ENCODE measurements at places on chromosomes 7 and 10.
A peak's percentile ranks its signal among the peaks of the same experiment; 100 is the strongest.

GRCh38 chr7:85423209-85423895 is 236.5 kb upstream of the SEMA3D start:
- DNase-seq = no peak

GRCh38 chr7:73638911-73639310 is 14.6 kb upstream of the MLXIPL start:
- DNase-seq = no peak

DNA sequence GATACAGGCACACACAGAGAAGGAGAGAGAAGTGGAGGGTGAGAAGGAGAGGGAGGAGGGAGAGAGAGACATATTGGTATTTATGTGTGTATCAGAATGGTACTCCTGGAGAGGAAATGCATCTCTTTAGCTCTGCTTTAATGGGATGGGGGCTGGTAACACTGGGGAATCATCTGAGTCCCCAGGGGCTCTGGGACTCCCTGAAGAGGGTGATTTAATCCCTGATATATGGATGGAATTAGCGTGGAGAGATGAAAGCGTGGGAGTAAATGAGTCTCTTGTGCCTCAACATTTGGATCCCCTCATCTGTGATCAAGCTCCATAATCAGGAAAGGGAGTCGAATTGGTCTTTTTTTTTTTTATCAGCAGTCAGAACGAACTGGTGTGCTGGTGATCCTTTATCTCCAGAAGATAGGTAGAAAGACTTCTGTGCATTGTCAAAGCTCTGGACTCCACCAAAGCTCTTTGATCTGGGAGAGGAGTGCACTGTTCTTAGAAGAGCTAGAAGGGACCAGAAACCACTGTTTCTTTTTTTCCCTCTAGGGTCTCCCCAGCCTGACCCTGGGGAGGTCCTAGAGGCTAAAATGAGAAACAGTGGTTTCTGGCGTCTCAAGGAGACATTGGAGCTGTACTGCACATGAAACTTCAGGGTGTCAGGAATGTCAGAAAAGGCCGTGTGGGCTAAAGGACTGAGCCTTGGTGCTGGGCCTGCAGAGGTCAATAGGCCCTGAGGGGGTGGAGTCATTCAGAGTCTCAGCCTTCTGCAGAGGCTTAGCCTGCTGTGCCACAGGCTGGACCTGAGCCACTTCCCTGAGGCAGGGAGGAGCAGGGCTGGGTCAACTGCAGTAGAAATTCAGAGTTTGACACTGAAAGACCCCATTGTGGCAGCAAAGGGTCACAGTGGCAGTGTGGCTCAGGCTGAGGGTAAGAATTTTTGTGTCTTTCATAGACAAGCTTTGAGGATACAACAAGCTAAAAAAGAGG is 234.4 kb upstream of the SLC26A5 start:
- no peak for DNase-seq

DNA sequence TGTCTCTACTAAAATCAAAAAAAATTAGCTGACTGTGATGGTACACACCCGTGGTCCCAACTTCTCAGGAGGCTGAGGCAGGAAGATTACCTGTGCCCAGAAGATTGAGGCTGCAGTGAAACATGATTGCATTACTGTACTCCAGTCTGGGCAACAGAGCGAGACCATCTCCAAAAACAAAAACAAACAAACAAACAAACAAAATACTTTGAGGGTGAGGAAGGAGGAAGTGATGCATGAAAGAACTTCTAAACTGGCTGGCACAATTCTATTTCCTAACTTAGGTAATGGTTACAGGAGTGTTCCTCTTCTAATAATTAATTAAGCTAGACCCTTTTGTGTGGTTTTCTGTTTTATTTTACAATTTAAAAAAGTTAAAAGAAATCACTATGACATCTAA is 15.5 kb downstream of the WAPL start:
- DNase-seq = no peak

GRCh38 chr10:11683529-11684320 is 58.5 kb upstream of the ECHDC3 start:
- DNase-seq = no peak

DNA sequence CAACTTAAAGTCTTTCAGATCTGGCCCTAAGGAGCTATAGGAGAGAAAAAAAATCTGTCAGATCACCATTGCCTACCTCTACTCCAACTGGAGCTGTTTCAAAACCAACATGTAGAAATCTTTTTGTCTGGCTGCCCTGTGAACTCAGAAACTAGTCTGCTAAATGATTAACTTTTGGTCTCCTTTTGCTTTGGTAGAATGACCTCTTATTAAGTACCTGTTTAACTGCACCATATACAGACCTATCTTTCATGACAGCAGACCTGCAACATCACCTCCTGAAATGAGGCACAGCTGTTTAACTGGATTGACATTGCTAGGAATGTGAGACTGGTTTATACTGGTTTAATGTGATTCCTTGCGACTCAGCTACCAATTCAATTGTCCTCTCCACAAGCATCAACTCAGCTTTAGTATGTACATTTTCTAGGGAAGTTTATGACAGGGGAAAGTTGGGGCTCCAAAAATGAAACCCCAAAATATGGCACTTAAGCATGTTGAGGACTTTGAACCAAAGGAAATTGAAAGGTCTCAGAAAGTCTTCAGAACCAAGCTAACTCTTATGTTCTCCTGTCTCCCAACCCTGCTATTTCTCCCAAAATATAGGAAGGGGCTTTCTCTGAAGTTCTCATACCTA is 1.8 kb downstream of the CYP3A43 start:
- DNase-seq = peak; percentile 51

DNA sequence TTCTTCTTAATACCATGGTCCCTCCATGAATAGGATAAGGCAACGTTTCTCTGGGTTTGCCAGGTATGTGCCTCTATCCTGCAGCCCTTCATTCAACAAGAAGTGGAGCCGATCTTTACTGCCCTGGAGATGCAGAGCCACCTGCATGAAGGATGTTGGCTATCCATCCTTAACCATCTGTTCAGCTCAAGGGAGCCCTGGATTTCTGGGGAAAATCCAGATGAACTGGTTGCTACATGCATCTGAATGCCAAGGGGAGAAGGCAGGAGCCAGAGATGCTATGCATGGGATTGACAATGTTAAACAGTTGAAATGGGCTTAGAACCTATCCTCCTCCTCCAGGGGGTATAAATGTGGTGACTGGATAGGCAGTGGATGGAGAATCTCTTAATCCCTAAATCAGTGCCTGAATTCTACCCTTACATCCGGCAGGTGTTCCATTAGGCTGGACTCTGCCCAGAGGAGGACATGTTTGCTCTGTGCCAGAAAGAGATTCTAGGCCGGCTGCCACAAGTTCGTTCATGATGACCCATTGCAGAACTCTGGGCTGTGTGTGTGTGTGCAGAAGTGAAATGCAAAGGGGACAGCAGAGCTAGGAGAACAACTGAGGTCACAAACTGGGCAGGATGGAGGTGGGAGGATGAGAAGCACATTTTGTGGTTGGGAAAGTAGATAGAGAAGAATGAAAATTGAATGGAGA is 15.6 kb downstream of the CPED1 start:
- DNase-seq = no peak

- DNase-seq = no peak
Observed at GRCh38 chr10:78199005-78199725, 165.5 kb downstream of the RPS24 start.

DNA sequence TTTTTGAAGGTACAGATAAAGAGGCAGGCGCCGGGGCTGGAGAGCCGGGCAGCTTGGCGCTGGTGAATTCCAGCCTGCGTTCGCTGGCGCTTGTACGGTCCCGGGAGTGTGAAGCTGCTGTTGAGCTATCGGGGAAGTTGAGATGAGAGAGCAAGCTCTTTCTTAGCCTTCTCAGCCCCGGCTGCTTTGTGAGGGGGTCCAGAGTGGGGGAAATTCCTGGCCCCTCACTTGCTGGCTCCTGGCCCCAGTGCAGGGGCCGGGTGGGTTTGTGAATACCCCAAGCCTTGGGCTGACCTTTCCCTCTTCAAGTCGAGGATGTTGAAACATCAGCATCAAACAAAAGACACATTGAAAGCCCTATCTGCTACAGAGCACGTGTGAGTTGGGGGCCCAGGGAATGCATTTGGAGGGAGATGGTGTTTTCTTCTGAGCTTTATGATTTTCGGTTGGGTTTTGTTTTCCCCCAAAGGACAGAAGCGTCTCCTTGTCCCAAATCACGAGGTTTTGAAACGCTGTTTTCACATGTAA is 2.7 kb downstream of the ZMIZ1 start:
- DNase-seq = no peak

DNA sequence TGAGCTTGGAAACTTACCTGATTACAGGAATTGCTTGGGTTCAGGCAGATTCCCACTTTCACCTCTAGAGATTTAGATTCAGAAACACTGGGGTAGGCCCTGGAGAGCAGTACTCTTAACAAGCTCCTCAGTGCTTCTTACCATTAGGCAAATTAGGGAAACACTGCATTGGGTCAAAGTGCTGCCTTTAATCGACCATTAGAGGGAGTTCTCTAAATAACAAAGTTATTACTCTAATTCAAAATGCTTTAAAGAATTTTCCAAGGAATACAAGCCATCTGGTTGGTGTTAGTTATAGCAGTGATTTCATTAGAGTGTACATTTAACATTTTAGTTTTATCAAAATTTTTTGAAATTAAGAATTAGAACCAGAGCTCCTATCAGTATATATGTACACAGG is 324.5 kb downstream of the GFRA1 start:
- DNase-seq = no peak

DNA sequence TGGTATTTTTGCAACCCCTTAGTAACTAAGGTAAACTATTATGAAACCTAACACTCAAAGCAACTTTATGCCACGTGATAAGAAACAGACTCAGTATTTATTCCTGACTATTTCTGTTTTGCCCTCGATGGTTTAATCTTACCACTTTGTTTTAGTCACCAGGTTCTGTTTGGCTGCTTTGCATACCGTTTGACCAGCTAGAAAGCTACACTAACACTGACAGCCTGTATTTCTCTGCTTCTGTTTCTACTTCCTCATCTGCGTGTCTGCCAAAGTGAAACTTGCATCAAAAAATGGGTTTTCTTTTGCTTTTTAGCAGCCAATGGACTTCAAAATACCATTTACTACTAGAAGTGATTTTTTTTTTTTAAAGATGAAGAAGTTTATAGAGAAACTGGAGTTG is 802.5 kb downstream of the GRM8 start:
- no peak for DNase-seq

- no peak for DNase-seq
Observed at GRCh38 chr7:36707465-36707864, 16.8 kb downstream of the AOAH start.

- no peak for DNase-seq
Observed at GRCh38 chr10:126245501-126245900, 142.8 kb downstream of the ADAM12 start.

- DNase-seq = no peak
Observed at GRCh38 chr7:88586219-88586618, 173.3 kb upstream of the ZNF804B start.

- no peak for DNase-seq
Observed at GRCh38 chr7:70776627-70777101, 355.3 kb upstream of the GALNT17 start.

DNA sequence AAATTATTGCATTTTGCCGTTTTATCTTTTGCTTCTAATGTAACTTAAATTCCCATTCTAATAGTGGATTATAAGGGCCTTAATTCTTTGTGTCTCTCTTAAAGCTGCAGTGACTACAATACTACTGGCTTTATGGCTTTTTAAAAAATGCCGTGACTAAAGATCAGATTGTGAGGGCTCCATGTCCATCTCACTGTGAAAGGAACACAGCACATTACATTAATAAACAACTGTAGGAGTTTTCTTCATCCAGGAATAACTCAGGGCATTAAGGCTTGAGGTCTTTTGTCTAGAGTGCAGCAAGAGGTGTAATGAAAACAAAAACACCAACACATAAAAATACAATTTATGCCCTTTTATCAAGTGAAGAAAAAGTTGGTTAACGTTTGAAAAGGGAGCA is 205.3 kb downstream of the SKAP2 start:
- DNase-seq = no peak

DNA sequence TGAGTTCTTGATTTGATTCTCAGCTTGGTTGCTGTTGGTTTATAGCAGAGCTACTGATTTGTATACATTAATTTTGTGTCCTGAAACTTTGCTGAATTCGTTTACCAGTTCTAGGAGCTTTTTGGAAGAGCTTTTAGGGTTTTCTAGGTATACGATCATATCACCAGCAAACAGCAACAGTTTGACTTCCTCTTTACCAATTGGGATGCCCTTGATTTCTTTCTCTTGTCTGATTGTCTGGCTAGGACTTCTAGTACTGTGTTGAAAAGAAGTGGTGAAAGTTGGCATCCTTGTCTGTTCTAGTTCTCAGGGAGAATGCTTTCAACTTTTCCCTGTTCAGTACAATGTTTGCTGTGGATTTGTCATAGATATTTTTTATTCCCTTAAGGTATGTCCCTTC is 86.2 kb downstream of the PLXDC2 start:
- DNase-seq = no peak

DNA sequence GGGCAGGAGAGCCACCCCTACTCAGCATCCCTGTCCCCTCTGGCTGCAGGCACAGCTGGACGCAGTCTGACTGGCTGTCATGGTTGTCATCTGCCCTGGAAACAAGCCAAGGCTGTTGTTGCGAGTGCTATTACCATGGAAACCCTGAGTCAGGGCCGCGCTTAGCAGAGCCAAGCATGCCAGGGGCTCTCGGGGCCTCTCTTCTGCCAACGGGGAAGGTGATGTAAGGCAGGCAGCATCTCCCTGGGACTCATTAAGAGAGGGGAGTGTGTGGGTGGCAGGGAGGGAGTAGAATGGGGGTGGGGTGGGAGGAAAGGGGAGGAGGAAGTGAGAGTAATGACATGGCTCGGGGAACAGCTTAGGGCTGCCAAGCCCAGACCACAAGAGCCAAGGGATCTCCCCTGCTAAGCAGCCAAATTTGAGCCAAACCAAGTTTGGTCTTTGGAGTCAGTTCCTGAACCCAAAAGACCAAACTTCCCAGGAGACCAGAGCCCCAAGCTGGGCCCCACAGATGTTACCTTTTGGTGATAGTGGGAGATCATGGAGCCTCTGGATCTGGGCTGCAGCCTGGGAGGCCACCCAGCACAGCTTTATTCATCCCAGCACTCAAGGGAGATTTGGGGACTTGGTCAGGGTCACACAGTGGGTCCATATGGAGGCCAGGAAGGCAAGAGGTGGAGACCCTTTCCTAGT is 67.6 kb downstream of the TMEM130 start:
- peak; percentile 68 for DNase-seq
